ENCODE measurements at places on chromosomes 11 and 22.

GRCh38 chr22:21904250-21904789, 36.9 kb upstream of the MAPK1 start:
- DNase-seq = no peak

GRCh38 chr22:29254286-29254660, 13.5 kb downstream of the RHBDD3 start:
- DNase-seq = no peak

DNA sequence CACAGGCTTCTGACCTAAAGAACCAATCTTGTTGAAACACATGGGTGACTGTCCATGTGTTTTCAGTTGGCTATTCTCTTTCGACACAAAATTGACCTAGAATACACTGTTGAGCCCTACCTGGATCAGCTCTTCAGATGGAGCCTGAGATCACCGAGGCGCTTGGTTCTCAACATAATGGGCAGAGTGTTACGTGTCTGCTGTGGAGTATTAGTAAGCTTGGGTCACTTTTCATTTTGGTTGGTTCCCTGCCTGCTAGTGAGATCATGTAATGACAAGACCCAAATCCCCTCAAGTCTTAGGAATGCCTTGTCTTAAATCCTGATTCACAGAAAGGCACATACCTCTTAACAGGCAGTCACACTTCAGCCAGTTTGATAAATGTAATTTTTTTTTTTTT, 8.7 kb downstream of the MED19 start:
- DNase-seq = no peak

- no peak for DNase-seq
These were observed 84.3 kb downstream of the MSANTD4 start for GRCh38 chr11:105937738-105938137.

GRCh38 chr11:32584921-32585320, 1.3 kb downstream of the EIF3M start:
- DNase-seq = no peak

- DNase-seq = no peak
These were observed 70.2 kb upstream of the LMO1 start for GRCh38 chr11:8333811-8334401.

DNA sequence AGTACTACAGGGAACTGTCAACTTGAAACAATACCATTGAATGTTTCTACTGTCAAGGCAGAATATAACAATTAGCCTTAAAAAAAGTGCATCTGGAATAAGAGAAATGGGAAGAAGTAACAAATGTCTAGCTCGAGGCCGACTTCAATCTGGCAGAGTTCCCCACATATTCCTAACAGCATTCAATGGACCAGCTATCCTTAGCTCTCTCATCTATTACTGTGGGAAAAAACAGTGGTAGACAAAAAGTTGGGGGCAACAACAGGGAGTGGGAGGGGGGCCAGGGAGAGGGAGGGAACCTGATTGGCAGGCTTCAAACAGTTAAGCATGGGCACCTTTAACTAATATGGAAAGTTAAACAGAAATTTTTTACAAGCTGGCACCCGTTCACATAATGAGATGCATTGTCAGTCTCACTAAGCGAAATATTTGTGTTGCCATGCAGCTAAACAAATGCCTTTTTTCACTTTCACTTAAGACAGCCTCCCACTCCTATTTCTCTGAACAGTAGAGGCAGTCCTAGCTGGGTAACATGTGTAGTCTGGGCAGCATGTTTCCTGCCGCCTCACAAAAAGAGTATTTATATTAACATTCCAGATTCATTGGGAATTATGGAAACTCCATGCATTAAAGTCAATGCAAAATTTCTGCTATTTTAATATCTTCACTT, 62.2 kb upstream of the SOX6 start:
- no peak for DNase-seq

DNA sequence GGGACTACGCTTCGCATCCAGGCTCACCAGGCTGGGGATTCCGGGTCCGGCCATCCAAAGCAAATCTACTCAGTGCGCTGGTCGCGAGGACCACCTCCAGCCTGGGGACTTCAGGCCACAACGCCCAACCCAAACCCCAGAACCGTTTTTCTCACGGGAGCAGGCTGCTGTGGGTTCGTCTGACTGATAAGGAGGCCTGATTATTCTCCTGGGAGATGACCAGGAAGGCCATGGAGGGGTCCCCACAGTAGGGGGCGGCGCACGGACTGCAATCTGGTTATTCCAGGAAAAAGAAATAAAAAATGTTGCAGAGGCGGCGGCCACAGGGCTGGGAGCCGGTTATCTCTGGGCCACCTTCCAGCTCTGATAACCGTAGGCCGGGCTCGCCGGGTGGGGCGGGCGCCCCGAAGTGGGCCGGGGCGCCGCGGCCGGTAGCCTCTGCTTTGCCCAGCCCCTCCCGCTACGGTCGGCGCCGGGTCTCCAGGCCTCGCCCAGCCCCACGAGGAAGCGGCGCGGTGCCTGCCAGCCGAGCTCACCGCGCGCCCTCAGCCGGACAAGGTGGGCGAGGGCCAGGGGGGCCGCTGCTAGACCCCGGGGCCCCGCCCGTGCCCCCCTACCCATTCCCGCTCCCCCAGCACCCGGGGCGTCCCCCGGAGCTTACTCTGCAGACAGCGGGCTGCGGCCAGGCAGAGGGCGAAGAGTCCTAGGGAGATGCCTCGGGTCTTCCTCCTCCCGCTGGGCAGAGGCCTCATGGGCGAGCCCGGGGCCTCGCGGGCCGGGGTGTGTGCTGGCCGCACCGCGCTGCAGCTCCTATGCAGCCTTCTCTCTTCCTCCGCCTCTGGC, 446 bp downstream of the VSTM5 start:
- DNase-seq = peak; percentile 51

DNA sequence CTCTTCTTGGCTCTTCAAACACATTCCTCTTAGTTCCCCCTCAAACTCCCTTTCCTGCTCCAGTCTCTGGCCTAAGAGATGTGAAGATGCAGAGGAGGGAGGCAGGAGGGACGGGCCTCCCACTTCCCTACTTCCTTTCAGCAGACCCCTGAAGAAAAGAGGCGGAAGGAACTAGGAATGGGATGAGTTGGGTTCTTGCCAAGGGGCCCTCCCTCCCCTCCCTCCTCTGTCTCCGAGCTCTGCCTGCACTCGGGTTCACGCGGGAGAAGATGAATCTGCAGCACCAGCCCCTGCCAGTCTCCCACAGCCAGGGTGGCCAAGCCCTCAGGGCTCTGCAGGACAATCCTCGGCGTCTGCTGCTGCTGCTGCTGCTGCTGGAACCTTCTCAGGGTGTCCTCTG, 24.3 kb upstream of the PKNOX2 start:
- DNase-seq = no peak

DNA sequence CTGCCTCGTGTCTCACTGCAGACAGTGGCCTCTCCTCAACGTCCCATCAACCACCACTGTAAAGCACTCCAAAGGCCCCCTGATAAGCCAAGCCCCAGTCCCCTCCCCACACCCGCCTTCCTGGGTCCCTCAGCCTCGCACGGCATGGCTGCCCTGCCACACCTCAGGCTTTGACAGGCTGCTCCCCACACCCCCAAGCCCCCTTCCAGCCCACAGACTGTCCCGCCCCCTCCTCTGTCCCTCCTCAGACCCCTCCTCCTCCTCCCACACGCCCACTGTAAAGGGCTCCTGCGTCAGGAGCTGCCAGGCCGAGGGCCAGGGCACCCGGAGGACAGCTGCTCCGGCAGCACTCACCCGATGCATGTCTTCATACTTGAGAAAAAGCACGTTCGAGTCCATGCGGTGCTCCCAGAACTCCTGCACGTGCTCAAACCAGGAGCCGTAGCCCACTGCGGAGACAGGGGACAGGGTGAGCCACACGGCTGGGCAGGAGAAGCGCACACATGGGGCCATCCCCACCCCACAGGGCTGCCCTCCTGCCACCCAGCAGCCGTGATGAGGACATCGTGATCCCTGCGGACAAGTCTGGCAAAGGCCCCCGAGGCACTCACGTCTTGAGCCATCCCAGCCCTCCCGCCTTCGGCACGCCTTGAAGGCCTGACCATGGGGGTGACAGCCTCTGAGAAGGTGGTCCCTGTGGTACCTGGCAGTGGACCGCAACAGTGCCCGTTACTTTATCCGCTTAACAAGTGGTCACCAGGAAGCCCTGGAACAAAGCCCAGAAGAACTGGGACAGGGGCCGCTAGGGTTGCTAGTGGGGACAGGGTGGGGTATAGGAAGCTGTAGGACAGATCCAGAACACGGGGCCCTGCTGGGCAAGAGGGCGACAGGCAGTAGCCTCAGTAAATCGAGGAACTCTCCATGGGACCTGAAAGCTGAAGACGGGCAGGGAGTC, 21.5 kb upstream of the EFCAB6 start:
- no peak for DNase-seq

DNA sequence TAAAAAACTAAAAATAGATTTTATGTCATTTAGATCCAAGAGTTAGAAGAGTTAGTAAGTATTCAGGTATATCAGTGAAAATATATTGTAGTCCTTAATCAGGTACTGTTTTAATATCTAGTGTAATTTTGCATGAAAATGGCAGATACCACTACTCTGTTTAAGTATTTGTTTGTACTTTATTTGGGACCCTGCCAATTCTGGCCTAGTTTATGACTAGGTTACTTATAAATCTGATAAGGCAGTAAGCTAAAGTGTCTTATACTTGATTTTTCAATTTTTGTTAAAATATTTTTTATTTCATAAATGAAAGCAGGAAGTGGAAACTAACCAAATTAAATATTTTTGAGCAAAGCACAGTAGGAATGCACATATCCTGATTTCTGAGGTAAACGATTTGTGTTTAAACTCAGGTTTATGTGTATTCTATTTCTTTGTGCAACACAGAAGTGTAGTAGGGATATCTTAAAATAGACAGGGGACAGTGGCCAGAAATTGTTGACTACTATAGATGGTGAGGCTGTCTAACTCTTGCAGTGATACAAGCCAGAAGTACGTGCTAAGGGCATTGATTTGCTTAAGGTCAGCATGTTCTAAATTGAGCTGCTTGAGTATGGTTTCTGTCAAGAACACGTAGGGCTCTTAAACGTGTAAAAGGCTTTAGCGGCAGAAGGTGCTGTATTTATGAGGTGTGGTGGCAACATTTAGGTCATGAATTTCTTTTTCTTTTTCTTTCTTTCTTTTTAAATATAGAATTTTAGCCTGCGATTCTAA, 34.0 kb downstream of the HIPK3 start:
- DNase-seq = no peak

- no peak for DNase-seq
These were observed 6.9 kb downstream of the AQP11 start for GRCh38 chr11:77596626-77597025.

GRCh38 chr11:833849-834311, 1.1 kb downstream of the CD151 start:
- DNase-seq = no peak

DNA sequence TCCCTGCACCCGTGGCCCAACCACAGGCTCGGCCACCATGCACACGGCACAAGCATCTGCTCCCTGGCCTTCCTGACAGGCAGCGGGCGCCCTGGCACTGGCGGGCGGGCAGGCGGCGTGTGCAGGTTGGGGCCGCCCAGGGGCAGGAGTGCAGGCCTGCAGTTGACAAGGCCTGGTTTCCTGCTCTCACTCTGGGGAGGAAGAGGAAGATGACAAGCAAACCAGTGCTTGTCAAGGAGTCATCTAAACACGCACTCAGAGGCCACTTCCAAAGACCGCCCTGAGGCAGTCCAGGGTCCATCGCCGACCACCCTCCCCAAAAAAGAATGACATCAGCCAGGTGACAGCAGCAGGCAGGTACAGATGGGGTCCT, 65.3 kb upstream of the LINC01488 start:
- no peak for DNase-seq

DNA sequence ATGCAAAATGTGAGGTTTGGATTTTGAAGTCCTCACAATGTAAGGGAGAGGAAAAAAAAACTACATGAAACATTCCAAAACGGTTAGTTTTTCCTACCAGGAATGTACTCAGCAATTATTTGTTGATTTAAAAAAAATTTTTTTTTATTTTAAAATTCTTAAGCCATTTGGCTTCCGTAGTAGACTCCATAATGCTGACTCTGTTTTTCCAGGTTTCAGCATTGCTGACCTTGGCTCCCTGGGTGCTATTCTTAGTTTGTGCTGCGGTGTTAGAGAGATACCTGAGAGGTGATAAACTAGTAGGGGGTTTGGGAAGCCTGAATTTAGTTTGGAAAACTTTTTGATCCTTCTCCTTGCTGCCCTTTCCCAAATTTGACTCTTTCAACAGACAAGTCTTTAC, 10.6 kb downstream of the STT3A start:
- no peak for DNase-seq

GRCh38 chr11:128936606-128937251, 5.9 kb downstream of the TP53AIP1 start:
- no peak for DNase-seq

DNA sequence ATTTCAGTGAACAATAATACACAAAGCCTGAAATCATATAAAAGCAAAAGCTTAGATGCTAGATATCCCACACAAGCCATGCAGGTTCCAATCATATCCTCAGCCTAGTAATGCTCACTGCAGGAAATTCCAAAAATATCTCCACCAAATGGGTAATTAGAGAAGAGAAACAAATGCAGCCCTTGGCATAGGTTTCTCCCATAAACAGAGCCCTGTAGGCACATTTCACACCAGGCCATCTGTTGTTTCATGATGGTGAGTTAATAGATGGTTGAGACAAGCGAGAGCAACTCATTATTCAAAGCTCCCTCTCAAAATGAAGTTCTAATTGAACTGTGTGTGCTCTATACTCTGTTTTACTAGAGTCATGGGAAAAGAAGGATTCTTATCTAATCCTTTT, 154.6 kb upstream of the TRPC6 start:
- no peak for DNase-seq

GRCh38 chr11:35980686-35981390, 37.0 kb downstream of the LDLRAD3 start:
- no peak for DNase-seq

DNA sequence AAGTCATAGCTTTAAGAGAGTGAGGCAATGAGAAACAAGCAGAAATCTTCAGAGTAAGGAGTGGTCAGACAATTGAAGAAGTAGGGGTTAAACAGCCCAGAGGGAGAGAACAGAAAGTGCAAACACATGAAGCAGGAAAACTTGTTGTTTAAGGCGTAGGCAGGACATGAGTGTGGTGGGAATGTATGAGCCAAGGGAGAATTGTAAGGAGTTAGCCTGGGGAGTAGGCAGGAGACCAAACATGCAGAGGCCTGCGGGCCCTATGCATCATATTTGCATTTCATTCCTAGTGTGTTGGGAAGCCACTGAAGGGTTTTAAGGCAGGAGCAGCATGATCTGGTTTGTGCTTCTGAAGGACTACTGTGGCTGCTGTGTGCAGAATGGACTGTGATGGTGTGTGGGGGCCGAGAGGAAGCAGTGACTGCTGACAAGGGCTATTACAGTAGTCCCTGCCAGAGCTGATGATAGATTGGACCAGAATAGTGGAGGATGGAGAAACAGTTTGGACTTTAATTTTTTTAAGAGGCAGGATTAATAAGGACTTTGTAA, 179.9 kb upstream of the C11orf87 start:
- DNase-seq = no peak

DNA sequence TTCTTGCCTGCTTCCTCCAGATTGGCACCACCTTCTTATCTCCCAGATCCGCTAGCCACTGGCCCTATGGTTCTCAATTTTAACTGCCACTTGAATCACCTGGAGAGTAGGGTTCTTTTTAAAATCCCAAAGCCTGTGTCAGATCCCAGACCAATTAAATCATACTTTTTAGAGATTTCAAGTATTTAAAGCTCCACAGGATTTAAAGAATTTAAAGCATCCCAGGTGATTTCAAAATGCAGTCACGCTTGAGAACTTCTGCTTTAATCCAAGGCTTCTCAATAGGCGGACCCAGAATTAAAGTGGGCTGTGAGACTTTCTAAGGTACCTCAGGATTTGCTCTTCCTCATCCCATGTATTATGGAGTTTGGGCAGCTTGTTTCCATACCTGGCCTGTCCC, 400.0 kb downstream of the SOX6 start:
- DNase-seq = no peak

GRCh38 chr11:65381716-65382032, 772 bp downstream of the SLC25A45 start:
- DNase-seq = no peak
